ENCODE measurements at places on chromosomes 11 and 22.
A peak's percentile ranks its signal among the peaks of the same experiment; 100 is the strongest.

- peaks cover 21% of the 10 kb centered on the region for H3K4me1 ChIP-seq
- no peaks in the 10 kb centered on the region for H3K27me3 ChIP-seq
- no peak overlapping the region for H3K4me3 ChIP-seq
- no peak overlapping the region for H3K27ac ChIP-seq
These were observed 38.7 kb downstream of the KCNJ1 start for GRCh38 chr11:128828350-128828749.

- H3K4me1 ChIP-seq, result no peaks in the 10 kb centered on the region
- H3K27me3 ChIP-seq, result no peaks in the 10 kb centered on the region
- H3K36me3 ChIP-seq, result peaks cover 30% of the 10 kb centered on the region
- no peak overlapping the region for H3K4me3 ChIP-seq
- H3K27ac ChIP-seq, result no peak overlapping the region
- DNase-seq, result no peak
These were observed 9.4 kb downstream of the CEP164 start for GRCh38 chr11:117337076-117337475.

- H3K27me3 ChIP-seq, result peaks cover 6% of the 10 kb centered on the region
- peaks cover 4% of the 10 kb centered on the region for H3K4me1 ChIP-seq
- H3K4me3 ChIP-seq, result peak overlapping the region; percentile 78
- H3K36me3 ChIP-seq, result no peaks in the 10 kb centered on the region
- H3K27ac ChIP-seq, result no peak overlapping the region
- DNase-seq, result no peak
These were observed 380 bp downstream of the C11orf96 start for GRCh38 chr11:43942662-43943371.

DNA sequence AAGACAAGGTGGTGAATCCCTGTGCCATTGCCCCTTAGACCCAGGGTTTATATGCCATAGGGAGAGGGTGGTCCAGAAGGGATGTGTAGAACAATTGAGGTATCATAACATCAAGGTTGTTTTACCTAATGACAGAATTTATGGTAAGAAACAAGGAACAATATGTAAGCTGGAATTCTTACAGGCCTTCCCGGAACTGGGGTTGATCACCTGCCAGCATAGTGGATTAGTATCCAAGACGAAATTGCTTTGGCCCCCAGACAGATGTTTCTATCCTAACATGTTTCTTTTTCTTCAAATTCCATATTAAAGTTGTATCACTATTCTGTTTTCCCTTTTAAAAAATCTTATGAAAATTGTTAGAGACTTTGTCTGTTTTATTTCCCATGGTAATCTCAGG, 343.8 kb upstream of the ANO3 start:
- no peak overlapping the region for H3K27ac ChIP-seq
- H3K27me3 ChIP-seq, result no peaks in the 10 kb centered on the region
- no peak overlapping the region for H3K4me3 ChIP-seq
- no peaks in the 10 kb centered on the region for H3K36me3 ChIP-seq
- no peaks in the 10 kb centered on the region for H3K4me1 ChIP-seq

- no peaks in the 10 kb centered on the region for H3K27me3 ChIP-seq
- H3K36me3 ChIP-seq, result no peaks in the 10 kb centered on the region
- DNase-seq, result no peak
- H3K4me1 ChIP-seq, result peaks cover 24% of the 10 kb centered on the region
- no peak overlapping the region for H3K27ac ChIP-seq
These were observed 26.0 kb downstream of the DUSP8 start for GRCh38 chr11:1546077-1546535.

- H3K27ac ChIP-seq, result no peak overlapping the region
- H3K27me3 ChIP-seq, result peaks cover 6% of the 10 kb centered on the region
- H3K36me3 ChIP-seq, result no peaks in the 10 kb centered on the region
- H3K4me1 ChIP-seq, result no peaks in the 10 kb centered on the region
- no peak for DNase-seq
- no peak overlapping the region for H3K4me3 ChIP-seq
These were observed 180.0 kb downstream of the TRIM29 start for GRCh38 chr11:119957951-119958350.

DNA sequence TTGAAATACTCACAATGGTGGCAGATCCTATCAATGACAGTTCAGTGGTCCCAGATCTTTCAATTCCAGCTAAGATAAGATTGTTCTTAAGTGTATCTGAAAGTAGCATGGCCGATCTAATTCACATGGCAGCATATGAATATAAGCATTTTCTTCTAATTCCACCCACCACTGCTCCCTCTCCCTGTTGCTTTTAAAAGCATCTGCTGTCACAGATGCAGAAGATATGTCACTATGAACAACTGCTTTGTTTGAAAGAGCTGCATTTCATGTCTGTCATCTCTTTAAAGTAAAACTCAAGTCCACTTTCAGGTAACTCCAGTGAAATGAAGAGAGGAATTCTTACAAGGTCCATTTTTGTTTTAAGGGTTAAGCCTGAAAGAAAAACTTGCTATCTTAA, 1044.0 kb downstream of the DLG2 start:
- DNase-seq, result no peak
- no peak overlapping the region for H3K27ac ChIP-seq
- H3K36me3 ChIP-seq, result no peaks in the 10 kb centered on the region
- no peaks in the 10 kb centered on the region for H3K27me3 ChIP-seq
- H3K4me1 ChIP-seq, result no peaks in the 10 kb centered on the region

- H3K27me3 ChIP-seq, result peaks cover 43% of the 10 kb centered on the region
- no peaks in the 10 kb centered on the region for H3K36me3 ChIP-seq
- H3K4me3 ChIP-seq, result no peak overlapping the region
These were observed 2.4 kb upstream of the E2F8 start for GRCh38 chr11:19243143-19243542.

DNA sequence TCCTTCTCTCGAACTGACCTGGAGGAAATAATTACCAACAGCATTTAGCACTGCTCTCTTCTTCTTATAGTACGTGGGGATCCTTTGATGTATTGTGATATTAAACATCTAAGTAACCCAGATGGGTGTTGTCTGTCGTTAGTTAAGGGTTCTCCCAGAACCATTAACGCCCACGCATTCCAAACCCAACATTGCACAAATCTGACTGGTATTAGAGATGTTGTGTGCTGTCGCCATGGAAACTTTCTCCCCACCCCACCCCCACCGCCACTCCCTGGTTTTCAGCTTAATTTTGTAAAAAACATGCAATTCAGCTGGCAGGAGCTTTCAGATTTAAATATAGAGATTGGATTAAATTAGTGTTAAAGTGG, 1495.2 kb downstream of the TBC1D22A start:
- DNase-seq, result no peak
- no peak overlapping the region for H3K27ac ChIP-seq
- H3K36me3 ChIP-seq, result no peaks in the 10 kb centered on the region
- peaks cover 3% of the 10 kb centered on the region for H3K27me3 ChIP-seq
- no peak overlapping the region for H3K4me3 ChIP-seq
- H3K4me1 ChIP-seq, result no peaks in the 10 kb centered on the region

- H3K27me3 ChIP-seq, result no peaks in the 10 kb centered on the region
- H3K27ac ChIP-seq, result no peak overlapping the region
- no peaks in the 10 kb centered on the region for H3K36me3 ChIP-seq
These were observed 8.8 kb downstream of the H19 start for GRCh38 chr11:1988667-1989317.

DNA sequence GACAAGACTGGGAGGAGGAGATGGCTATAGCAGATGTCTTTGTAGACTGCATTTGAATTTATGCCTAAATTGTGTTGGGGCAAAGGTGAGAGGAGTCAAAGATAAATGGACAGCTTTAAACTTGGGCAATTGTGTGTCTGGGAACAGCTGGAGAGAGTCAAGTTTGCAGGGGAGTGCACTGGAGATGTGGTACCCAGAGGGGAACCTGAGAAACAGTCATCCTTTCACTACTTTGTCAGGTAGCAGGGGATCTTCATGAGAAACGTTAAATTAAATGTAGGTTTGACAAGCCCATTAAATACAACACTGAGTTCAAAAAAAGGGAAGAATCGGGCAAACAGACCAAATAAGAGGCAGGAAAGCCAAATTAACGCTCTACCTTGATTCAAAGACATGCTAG, 277.7 kb downstream of the OPCML start:
- H3K36me3 ChIP-seq, result no peaks in the 10 kb centered on the region
- no peaks in the 10 kb centered on the region for H3K27me3 ChIP-seq
- no peaks in the 10 kb centered on the region for H3K4me1 ChIP-seq
- DNase-seq, result no peak

- H3K27ac ChIP-seq, result no peak overlapping the region
- H3K27me3 ChIP-seq, result no peaks in the 10 kb centered on the region
- H3K36me3 ChIP-seq, result no peaks in the 10 kb centered on the region
- no peak overlapping the region for H3K4me3 ChIP-seq
- no peak for DNase-seq
These were observed 206.1 kb downstream of the PGR start for GRCh38 chr11:100923555-100923954.

GRCh38 chr11:120061761-120062560, 76.0 kb downstream of the TRIM29 start:
- H3K36me3 ChIP-seq, result no peaks in the 10 kb centered on the region
- H3K27me3 ChIP-seq, result no peaks in the 10 kb centered on the region
- no peak overlapping the region for H3K4me3 ChIP-seq
- no peak for DNase-seq
- H3K4me1 ChIP-seq, result no peaks in the 10 kb centered on the region
- H3K27ac ChIP-seq, result no peak overlapping the region

DNA sequence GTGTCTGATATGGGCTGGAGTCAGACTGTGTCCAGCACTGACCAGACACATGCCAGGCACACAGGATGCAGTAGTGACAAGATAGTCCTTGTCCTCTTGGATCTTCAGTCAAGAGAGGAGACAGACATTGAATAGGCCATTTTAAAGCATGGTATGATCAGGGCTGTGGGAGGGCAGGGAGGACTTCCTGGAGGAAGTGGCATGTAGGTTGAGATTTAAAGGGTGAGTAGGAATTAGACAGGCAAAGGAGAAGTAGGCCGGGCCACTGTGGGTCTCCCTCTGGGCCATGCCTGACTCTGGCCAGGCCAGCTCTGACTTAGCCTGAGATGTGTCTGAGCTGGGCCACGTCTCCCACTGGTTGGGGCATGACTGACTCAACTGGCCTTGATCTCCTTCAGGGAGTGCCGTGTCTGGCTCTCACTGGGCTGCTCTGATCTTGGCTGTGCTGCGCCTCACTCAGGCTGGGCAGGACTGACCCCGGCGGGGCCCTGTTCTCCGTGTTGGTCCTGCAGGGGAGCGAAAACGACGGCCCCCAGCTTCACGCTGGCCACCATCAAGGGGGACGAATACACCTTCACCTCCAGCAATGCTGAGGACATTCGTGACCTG, 71.2 kb downstream of the MYO7A start:
- peaks cover 3% of the 10 kb centered on the region for H3K4me1 ChIP-seq
- no peaks in the 10 kb centered on the region for H3K36me3 ChIP-seq
- no peak for DNase-seq
- no peak overlapping the region for H3K4me3 ChIP-seq
- H3K27ac ChIP-seq, result no peak overlapping the region
- no peaks in the 10 kb centered on the region for H3K27me3 ChIP-seq

GRCh38 chr11:123740787-123741158, 687 bp downstream of the ZNF202 start:
- peaks cover under 1% of the 10 kb centered on the region for H3K27me3 ChIP-seq
- peak overlapping the region; percentile 73 for H3K4me3 ChIP-seq
- H3K4me1 ChIP-seq, result peaks cover 22% of the 10 kb centered on the region
- H3K27ac ChIP-seq, result peak overlapping the region; percentile 61

- DNase-seq, result peak; percentile 50
- H3K36me3 ChIP-seq, result peaks cover 52% of the 10 kb centered on the region
- no peak overlapping the region for H3K27ac ChIP-seq
These were observed 45.6 kb downstream of the CEP57 start for GRCh38 chr11:95835768-95836488.

DNA sequence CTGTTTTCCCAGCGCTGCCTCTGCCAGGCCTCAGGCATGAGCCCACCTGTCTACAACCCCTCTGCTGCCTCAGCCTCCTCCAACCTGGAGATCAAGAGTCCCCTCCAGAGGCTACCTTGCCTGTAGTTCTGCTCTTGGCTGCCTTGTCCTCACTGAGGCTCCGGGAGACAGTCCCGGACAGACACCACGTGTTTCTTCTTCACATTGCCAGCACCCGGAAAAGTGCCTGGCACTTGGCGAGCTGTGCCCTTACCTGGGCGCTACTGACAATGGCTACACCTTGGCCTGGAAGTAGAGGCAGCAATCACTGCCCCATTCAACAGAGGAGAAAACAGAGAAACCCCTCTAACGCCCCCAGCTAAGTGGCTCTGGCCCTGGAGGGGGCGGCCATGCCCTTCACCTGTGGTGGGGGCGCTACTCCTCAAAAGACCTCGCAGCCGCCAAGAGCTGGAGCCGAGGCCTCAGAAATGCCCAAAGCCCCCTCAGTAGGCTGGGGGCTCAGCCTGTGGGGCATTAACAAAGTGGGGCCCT, 3.0 kb upstream of the NAP1L4 start:
- DNase-seq, result no peak
- no peaks in the 10 kb centered on the region for H3K27me3 ChIP-seq
- no peak overlapping the region for H3K27ac ChIP-seq

DNA sequence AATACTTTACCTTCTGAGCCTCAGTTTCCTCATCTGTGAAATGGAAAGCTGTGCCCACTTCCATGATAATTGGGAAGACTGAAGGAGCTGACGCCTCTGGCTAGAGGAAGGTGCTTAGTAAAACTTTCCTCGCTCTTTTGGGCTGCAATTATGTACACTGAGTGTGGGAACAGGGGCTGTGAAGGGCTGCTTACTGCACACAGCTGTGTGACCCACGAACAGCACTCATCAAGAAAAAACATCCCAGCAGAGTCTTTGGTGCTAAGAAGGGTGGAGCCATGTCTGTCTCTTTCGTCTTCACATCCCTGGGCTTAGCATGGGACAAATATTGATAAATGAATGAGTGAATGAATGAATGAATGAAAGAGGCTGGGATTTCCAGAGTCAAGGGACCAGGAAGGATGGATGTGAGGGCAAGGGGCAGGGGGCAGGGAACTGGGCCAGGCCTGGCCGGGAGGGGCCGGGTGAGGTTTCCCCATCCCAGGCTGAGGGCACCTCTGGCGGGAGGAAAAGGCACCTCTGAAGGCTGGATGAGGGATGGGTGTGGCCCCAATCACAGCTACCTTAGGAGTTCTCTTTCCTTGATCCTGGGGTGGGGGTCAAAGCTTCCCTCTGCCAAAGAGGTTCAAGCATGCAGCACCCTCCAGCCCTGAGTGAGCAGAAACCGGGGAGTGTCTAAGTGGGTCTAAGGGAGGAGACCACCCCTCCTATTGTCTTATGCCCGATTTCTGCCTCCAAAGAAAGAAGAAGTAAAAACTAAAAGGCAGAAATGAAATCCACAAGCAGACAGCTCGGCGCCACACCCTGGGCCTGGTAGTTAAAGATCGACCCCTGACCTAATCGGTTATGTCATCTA, 9.2 kb upstream of the CD5 start:
- no peaks in the 10 kb centered on the region for H3K27me3 ChIP-seq
- H3K4me1 ChIP-seq, result peaks cover 27% of the 10 kb centered on the region
- H3K27ac ChIP-seq, result peak overlapping the region; percentile 88
- no peak overlapping the region for H3K4me3 ChIP-seq

GRCh38 chr11:47288066-47288465, 18.1 kb downstream of the MADD start:
- H3K36me3 ChIP-seq, result peaks cover 91% of the 10 kb centered on the region
- H3K27me3 ChIP-seq, result no peaks in the 10 kb centered on the region
- H3K27ac ChIP-seq, result no peak overlapping the region
- H3K4me1 ChIP-seq, result no peaks in the 10 kb centered on the region
- no peak for DNase-seq
- H3K4me3 ChIP-seq, result no peak overlapping the region

GRCh38 chr22:43185860-43186261, 1.1 kb downstream of the TTLL12 start:
- peak overlapping the region; percentile 26 for H3K4me3 ChIP-seq
- no peak for DNase-seq
- no peak overlapping the region for H3K27ac ChIP-seq
